ENCODE measurements at places on chromosomes 7 and 10.

DNA sequence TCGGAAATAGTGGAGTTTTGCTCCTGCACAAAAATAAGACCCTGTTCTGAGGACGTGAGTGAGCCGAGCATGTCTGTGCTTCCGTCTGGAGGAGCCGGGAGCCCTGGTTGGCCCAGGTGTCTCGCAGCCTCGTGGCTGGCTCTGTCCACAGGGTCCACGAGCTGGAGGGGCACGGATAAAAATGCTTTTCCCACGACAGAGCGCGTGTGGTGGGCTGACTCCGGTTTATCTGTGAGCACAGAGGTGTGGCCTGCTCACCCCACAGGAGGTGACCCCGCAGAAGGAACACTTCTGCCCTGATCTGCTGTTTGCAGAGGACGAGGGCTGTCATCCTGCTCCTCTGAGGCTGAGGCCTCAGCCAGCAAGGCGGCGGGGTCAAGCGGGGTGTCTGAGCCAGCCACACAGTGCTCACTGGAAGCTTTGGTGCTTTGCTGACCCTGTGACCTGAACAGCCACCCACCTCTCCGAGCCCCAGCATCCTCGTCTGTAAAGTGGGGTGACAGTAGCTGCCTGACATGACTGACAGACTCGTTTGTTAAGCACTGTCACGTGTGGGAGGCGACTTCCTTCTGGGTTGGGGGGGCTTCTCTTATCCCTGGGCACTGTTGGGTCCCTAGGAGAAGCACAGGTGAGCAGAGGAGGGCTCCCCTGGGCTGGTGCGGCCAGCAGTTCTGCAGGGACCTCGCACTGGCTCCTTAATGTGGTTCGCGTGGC is 162.5 kb downstream of the DNAJB6 start:
- no peak for DNase-seq

DNA sequence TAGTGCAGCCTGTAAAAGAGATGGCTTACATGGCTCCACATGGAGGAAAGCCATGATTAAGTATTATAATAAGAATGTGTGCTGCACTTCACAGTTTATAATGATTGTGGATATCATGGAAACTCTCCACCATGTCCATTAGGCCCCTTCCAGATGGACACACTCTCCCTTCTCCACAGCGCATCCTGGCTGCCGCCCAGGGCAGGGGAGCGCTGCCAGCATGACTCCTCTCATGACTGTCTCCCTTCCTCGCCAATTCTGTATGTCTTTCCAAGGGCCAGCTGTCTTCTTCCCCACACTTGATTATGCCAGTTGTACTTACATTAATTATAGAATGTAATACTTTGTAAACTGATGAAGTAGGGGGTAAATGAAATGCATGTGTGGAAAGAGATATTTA is 259.3 kb upstream of the TMEM72 start:
- no peak for DNase-seq

DNA sequence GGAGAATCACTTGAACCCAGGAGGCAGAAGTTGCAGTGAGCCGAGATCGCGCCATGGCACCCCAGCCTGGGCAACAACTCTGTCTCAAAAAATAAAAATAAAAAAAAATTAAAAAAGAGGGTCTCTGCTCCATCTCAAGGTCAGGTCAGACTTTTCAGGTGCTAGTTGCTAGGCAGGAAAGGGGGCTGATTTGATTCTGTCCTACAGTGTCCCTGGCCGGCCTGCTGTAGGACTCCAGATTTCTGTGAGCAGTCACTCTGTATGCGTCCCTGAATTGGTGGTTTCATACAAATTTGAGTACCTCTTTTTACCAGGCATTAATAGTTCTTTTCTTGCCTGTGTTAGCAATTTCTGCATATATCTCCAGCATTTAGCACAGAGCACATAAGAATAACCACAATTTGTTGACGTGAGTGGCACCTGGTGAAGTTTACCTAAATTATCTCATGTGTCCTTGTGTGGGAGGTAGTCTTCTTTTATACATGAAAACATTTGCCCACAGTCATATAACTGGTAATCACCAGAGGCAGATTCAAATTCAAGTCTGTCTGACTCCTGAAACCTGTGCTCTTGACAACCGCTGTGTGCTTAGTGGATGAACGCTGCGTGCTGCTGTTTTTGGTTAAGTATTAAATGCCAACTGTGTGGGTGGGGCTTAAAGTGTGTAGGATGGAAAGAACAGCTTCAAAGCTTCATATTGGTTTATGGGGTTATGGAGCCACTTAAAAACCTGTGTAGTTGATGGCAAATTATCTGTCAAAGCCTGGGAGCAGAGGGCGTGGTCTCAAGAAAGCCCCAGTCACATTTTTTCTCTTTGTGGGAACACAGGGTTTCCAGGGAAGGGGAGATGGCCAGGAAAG is 3.2 kb upstream of the ZNF775 start:
- DNase-seq = no peak

DNA sequence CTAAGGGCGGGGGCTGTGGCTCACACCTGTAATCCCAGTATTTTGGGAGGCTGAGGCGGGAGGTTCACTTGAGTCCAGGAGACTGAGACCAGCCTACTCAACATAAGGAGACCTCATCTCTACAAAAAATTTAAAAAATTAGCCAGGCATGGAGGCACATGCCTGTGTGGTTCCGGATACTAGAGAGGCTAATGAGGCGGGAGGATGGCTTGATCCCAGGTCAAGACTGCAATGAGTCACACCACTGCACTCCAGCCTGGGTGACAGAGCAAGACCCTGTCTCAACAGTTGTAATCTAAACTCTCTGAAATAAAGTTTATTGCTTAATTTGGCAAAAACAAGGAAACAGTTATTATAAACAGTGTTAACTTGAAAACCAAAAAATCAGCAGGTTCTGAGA is 123.3 kb downstream of the USP6NL start:
- DNase-seq = no peak

GRCh38 chr10:25505466-25505865 is 330.7 kb downstream of the GPR158 start:
- DNase-seq = no peak

- DNase-seq = no peak
These were observed 66.7 kb upstream of the PDK4 start for GRCh38 chr7:95662987-95663386.

GRCh38 chr7:109235316-109235715 is 665.6 kb downstream of the DNAJB9 start:
- no peak for DNase-seq

GRCh38 chr7:39621784-39622411 is 1.5 kb upstream of the RALA start:
- no peak for DNase-seq

GRCh38 chr7:55304018-55304762 is 60.9 kb upstream of the LANCL2 start:
- DNase-seq = peak; percentile 23

- peak; percentile 93 for DNase-seq
These were observed 283.4 kb downstream of the CCDC3 start for GRCh38 chr10:12717981-12718707.

GRCh38 chr10:7389844-7390243 is 21.0 kb downstream of the SFMBT2 start:
- no peak for DNase-seq

- DNase-seq = peak; percentile 61
These were observed 1004.9 kb downstream of the KCNMA1 start for GRCh38 chr10:76632767-76633051.

- DNase-seq = no peak
These were observed 12.5 kb downstream of the LIPA start for GRCh38 chr10:89238956-89239644.

- DNase-seq = no peak
These were observed 16.4 kb downstream of the PALD1 start for GRCh38 chr10:70494966-70495365.

DNA sequence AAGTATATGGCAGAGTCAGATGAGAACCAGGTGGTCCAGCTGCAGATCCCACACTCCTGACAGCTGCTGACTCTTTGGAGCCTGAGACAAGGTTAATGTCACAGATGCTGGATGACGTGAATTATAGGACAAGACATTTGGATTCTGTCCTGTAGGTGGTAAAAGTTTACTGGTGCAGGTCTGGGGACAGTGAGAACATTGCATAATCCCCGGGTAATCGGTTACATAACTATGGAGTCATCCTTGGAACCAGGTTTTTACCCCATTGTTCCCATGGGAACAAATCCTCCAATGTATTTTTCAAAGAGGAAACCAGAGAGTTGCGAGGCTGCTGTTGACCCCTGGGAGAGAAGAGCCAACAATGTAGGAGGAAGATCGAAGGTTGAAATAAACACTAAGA is 27.5 kb upstream of the ZCCHC24 start:
- peak; percentile 15 for DNase-seq

DNA sequence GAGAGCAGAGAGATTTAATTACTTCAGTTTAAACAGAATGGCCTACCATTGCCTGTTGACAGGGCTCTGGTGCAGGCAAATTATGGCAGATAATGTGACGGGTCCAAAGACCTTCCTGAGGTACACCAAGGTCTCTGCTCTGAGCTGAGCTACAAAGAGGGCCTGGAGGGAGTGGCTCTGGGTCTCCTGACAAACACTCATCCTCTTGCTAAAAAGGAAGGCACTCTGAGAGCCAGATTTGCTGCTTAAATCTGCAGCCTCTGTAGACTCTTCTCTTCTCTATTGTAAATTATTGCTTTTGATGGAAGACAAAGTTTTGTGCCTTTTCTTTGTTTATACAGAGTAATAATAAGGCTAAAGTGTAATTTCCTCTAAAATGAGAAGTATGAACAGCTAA is 529.5 kb upstream of the FZD8 start:
- DNase-seq = no peak

DNA sequence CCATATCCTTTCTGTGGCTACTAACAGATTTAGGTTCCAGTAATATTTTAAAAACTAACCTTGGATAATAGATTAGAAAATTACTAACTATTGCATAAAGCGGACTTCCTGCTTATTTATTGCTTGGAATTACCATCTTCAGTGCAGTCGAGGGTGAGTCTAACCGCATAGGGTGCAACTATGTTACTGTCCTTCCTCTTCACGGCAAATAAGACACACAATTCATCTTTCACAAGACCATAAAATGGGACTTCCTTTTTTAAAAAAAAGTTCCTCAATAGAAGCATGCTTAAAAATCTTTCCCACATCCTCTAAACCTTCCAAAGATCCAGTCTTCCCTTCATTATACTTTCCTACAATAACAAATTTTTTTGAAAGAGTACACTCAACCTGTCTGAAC is 2.1 kb downstream of the SLC25A40 start:
- no peak for DNase-seq

- DNase-seq = no peak
These were observed 18.4 kb downstream of the GFRA1 start for GRCh38 chr10:116254422-116255155.

- DNase-seq = peak; percentile 73
These were observed 74.1 kb downstream of the DNAH11 start for GRCh38 chr7:21616796-21617436.

- DNase-seq = no peak
These were observed 240.3 kb upstream of the KAT6B start for GRCh38 chr10:74586088-74586585.

DNA sequence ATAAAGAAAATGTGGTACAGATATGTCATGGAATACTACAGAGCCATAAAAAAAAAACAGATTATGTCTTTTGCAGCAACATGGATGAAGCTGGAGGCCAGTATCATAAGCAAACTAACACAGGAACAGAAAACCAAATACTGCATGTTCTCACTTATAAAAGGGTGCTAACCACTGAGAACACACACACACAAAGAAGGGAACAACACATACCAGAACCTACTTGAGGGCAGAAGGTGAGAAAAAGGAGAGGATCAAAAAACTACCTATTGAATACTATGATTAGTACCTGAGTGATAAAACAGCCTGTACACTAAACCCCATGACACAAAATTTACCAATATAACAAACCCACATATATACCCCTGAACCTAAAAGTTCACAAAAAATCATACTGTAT is 144.6 kb downstream of the TPK1 start:
- no peak for DNase-seq

GRCh38 chr7:108097703-108098102 is 32.5 kb downstream of the LAMB4 start:
- peak; percentile 42 for DNase-seq
